ENCODE measurements at places on chromosomes 13 and 19.

DNA sequence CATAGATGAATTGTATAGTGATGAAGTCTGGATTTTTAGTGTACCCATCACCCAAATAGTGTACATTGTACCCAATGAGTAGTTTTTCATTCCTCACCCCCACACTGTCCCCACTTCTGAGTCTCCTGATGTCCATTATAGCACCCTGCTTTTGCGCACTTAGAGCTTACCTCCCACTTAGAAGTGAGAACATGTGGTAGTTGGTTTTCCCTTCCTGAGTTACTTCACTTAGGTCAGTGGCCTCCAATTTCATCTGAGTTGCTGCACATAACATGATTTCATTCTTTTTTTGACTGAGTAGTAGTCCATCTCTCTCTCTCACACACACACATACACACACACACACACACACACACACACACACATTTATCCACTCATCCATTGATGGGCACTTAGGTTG lies 43.2 kb upstream of the ALOX5AP start:
- no peak for DNase-seq

- no peak for DNase-seq
Observed at GRCh38 chr19:53546758-53547513, 9.0 kb downstream of the ZNF331 start.

- no peak for DNase-seq
Observed at GRCh38 chr13:113539176-113539575, 45.4 kb upstream of the TFDP1 start.

GRCh38 chr13:25302121-25302520 lies 696 bp downstream of the NUP58 start:
- DNase-seq, result no peak

DNA sequence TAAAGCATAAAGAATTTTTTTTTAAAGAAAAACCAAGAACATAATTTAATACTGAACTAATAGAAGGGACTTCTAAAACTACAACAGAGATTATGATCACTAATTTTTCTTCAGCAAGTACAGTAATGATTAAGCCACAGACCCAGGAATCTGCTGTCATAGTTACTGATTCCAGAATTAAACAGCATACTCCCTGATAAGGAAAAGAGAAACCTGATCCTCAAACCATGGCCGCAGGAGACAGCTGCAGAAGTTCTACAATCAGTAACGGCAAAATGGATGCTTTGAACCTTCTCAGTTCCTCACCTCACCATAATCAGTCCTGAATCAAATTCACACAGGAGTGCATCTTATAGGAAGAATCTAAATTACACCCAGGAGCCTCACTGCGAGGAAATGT lies 939.0 kb upstream of the SLITRK1 start:
- no peak for DNase-seq

- no peak for DNase-seq
Observed at GRCh38 chr13:111542530-111543341, 222.3 kb downstream of the TEX29 start.
